ENCODE measurements at places on chromosomes 5 and 9.

- no peak for DNase-seq
Observed at GRCh38 chr9:112731971-112732370, 14.1 kb upstream of the INIP start.

- DNase-seq: no peak
Observed at GRCh38 chr5:107557051-107557658, 113.6 kb downstream of the EFNA5 start.

- DNase-seq: no peak
Observed at GRCh38 chr9:95058121-95058785, 259.3 kb downstream of the FANCC start.

DNA sequence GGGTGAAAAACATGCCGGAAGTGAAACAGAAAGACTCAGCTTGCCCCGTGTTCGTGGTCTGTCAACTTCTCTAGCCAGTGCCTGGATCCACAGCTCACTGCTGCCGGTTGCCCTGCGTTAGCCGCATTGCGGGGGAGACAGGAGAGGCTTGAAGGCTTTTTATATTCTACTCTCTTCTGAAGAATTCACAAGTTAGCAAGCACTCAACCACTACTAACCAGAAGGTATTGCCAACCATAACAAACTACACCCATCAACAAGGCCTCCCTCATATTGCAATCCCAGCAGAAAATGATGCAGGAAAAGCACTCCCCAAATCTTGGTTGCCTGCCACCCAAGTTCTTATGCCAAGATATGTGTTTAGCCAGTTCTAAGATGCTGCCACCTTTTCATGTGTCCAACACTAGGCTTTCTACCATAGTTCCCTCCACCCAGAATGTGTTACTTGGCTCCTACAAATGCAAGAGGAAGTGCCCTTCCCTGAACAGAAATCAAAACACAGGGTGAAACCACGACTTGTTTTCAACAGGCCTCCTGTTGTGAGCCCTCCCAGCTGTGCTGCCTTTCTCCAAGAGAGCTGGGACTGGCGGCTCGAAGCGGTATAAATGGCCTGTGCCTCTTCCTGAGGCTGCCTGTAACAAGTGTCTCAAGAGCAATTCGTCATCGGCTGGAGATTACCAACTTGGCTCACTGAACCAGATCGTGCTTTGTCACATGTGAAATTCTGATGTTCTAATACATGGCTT is 129.0 kb downstream of the SNX18 start:
- peak; percentile 77 for DNase-seq

DNA sequence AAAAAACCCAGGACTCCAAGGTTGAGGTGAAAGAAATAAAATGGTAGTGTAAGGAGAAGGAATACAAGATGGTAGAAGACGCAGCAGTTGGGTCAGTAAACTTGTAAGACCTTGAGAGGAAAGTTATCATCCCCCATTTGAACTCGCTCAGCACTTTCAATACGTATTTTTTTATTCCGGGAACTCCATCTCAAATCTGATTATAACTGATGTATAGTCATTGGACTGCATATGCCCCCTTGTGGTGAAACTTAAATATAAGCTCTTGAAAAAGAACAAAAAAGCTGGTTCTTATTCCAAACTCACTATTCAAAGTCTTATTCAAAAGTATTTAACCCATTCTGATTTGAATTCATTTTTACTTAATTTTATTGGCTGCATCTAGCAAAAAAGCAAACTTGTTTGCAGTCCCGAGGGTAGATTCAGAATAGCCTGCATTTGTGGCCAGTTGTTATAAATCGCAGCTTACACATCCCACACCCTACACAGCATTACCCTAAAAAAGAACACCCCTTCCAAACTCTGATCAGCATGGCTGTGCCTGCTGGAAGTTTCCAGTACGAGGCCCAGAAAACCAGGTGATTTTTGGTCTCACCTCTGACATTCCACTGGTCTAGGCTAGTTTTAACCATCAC is 118.0 kb downstream of the ESM1 start:
- DNase-seq: peak; percentile 7

DNA sequence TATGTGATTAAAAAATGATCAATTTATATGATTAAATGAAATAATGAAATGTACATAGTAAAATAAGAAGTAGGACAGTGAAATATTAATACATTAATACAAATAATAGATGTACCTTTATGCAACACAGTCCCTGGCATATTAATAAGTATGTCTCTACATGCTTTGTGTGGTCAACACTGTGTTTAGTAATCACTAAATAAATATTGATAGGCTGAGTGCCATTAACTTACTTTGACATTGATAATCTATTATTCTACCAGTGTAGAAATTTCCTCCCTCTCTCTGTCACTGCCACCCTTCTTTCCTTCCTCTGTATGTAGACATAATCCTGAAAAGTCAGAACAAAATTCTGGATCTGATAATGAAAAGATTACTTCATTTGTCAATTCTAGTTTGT is 43.7 kb downstream of the RNF180 start:
- DNase-seq: no peak

- DNase-seq: no peak
Observed at GRCh38 chr5:90690307-90690706, 131.7 kb downstream of the ADGRV1 start.

DNA sequence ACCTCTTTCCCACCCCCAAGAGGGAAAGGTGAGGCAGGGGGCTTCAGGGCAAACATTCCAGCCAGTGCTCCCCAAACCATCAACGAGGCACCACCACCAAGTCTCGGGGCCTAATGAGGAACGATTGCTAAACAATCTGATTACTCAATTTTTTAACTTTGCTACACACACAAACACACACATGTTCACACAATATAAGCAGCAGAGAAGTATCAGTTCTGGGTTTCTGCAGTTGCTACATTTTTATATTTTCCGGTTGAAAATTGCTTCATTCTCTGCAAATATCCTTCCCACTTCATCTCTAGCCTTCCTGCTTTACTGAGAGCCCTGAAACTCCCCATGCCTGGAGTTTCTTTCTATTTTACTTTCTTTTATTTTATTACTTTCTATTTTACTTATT is 60.2 kb downstream of the FEM1C start:
- no peak for DNase-seq

GRCh38 chr5:145991044-145991575 is 54.7 kb downstream of the SH3RF2 start:
- no peak for DNase-seq

DNA sequence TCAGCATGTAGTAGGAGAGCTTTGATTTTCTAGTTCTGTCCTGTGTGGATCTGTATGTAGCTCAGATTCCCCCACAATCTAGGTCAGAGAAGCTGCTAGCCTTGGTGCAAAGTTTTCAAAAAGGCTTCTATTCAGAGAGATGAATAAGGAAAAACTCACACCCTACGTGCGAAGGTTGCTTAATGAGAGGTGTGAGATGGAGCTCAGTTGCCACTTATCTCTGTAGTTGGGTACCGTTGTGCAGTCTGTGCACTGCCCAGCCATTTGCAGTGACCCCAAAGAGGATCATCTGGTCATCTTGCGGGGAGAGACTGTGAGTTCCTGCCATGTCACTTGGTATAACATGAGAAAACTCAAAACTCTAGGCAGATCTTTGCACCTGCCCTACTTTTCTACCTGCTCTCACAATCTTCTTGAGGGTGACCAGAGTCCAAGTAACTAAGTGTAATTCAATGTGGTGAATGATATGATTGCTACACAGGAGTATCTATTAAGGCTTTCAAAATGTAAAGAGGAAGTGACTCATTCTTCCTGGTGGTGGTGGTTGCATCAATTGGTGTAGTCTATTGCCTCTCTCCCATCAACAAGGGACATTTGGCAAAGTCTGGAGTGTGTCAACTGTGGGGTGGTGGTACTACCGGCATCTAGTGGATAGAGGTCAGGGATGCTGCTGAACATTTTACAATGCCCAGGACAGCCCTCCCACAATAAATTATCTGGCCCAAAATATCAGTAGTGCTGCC is 65.2 kb downstream of the TMC1 start:
- DNase-seq: peak; percentile 66

GRCh38 chr9:33161011-33161588 is 6.0 kb downstream of the B4GALT1 start:
- peak; percentile 64 for DNase-seq

DNA sequence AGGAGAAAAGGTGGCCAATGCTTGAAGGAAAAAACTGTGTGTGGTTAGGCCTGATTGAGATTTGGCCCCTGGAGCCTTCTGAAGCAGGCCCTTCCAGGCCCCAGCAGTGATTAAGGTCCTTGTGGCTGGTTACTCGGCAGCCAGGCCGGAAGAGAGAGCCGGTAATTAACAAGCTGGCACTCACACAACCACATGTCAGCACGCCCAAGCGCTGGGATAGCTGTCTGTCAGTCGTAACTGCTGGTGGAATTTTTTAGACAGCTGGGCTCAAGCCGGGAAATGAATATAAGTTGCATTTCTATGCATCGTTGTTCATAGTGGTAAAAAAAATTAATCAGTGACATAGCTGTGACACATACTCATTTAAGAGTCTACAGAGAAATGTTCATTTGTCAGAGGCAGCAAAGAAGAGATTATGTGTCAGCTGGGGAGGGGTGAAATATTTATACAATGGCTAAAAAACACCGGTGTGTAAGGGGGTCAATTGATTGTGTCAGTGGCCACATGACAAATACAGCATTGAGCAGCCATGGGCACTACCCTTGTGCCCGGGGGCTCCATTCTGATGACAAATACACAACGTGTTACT is 13.7 kb upstream of the ARAP3 start:
- DNase-seq: no peak

GRCh38 chr9:96161819-96162218 is 140.2 kb downstream of the HSD17B3 start:
- no peak for DNase-seq

GRCh38 chr9:31715250-31715649 is 669.2 kb upstream of the ACO1 start:
- no peak for DNase-seq

GRCh38 chr5:143992496-143992895 is 178.0 kb downstream of the YIPF5 start:
- DNase-seq: no peak

- no peak for DNase-seq
Observed at GRCh38 chr9:114417511-114417910, 29.7 kb upstream of the AKNA start.

- no peak for DNase-seq
Observed at GRCh38 chr5:179292202-179292601, 53.1 kb downstream of the ADAMTS2 start.

DNA sequence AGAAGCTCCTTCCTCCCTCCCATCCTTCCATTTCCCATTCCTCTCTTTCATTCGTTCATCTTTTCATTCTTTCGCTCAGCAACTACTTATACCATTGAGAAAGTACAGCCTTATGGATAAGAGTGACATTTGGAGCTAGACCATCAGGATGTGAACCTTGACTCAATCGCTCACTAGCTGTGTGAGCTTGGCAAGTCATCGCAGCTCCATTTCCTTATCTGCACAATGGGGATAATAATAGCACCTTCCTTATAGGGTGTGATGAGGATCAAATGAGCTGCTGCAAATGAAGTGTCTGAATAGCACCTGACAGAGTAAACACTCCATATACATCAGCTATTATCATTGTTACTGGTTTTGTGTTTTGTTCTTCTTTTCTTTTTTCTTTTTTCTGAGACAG is 28.1 kb upstream of the SYNPO start:
- DNase-seq: no peak

DNA sequence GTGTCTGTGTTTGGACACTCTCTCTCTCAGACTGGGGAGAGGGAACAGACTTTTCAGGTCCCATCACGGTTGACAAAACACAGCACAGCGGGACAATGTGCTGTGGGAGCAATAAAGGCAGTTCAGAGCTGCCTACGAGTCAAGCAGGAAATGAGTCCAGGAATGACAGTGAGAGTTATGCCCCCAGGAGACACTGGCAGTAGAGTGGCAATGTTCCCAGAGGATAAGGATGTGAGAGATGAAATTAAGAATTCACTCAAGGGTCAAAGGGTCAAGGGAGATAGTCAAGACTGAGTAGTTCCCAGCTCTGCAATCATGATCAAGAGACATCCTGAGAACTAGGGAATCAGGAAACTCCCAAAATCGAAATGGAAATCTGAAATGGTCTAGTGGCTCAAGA is 156.1 kb downstream of the LURAP1L start:
- DNase-seq: no peak

DNA sequence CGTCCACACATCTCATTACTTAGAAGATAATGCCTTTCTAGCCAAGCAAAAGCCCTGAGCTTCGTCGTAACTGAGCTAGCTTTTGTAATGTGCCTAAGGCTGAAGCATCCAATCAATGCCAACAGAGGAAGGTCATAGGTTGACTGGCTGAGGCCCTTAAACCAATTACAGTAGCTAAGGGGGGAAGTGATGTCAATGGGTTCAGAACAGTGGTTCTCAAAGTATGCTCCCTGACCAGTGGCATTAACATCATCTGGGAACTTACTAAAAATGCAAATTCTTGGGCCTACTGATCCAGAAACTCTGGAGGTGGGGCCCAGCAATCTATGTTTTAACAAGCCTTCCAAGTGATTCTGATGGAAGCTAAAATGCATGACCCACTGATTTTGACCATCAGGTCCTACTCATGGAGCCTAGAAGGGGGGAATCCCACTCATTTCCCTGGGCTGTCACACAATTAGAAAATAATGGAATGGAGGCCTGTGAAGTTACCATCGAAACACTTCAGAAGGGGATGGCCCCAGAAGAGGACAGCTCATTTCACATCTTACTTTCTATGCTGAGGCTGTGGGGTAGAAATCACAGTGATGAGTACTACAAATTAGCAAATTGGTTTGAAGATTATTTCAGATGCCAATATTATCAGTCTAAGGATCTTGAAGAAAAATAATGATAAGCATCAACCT is 4.8 kb upstream of the VLDLR start:
- DNase-seq: no peak

GRCh38 chr9:36416890-36417289 is 16.8 kb upstream of the RNF38 start:
- no peak for DNase-seq

DNA sequence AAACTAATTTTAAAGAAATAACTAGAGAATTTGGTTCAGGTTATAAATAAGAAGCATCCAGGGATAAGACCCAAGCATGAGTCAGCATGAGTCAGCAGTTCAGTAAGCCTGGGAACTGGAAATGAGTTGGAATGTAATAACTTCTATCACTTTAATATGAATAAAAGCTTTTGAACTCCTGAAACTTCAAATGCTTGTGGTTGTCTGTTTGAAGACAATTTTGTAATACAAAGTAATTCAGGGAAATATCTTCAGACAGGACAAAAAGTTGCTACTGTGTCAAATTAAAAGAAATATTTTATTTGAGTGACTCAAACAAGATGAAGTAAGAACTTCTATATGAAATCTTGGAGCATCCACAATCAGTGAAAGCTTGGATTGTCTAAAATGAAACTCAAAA is 331.2 kb upstream of the DAB2 start:
- no peak for DNase-seq

GRCh38 chr5:167905919-167906853 is 385.3 kb upstream of the WWC1 start:
- no peak for DNase-seq

GRCh38 chr5:143074414-143074996 is 304.3 kb downstream of the ARHGAP26 start:
- DNase-seq: no peak

- no peak for DNase-seq
Observed at GRCh38 chr5:58181578-58182286, 278.2 kb downstream of the PLK2 start.

- peak; percentile 68 for DNase-seq
Observed at GRCh38 chr9:4596165-4596922, 65.8 kb upstream of the PLPP6 start.

Measured in CD4-positive, alpha-beta T cell treated with Interferon alpha-2 for 1 hour (primary cell).